Right cardiac atrium (tissue), 5 donors: ENCODE measurements at places on chromosomes 3 and 15. TPM values are rescaled to one million over a fixed set of nuclear protein-coding genes. Genes with fewer than 3 reads are reported as not detected.

TMEM207 gene
- total RNA-seq: not detected

TBL1XR1 gene
- 145 TPM for total RNA-seq

CCR8 gene
- not detected for total RNA-seq

LMOD3 gene
- total RNA-seq: 127 TPM

C3orf80 gene
- total RNA-seq: 0.20 TPM

RARRES1 gene
- total RNA-seq: 87.2 TPM

MRPL47 gene
- 48.2 TPM for total RNA-seq

ANKRD63 gene
- 0.42 TPM for total RNA-seq
